Left renal pelvis (tissue), 4 donors: ENCODE measurements at places on chromosomes 12 and 14. TPM values are rescaled to one million over a fixed set of nuclear protein-coding genes. Genes with fewer than 3 reads are reported as not detected.

GRCh38 chr14:63848890-63849289, 3.9 kb upstream of the SYNE2 start:
- no peak for DNase-seq

GRCh38 chr12:57694459-57695019, 607 bp downstream of the OS9 start:
- DNase-seq: no peak

DNA sequence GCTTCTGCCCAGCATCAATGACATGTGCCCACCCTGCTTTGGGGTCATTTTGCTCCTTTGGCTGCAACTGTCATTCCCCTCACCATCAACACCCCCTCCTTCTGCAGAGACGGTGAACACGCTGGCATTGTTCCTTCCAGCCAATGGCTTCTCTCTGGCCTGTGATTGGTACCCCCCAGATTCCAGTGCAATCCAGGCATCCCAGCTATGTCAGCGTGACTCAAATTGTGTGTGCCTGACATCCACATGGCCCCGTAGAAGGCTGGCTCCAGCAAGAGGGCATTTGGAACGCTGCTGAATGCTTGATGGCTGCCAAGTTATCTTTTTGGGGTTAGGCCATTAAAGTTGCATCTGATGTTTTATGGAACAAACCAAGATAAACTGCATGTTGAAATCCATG, 21.0 kb upstream of the CCND2 start:
- no peak for DNase-seq

DNA sequence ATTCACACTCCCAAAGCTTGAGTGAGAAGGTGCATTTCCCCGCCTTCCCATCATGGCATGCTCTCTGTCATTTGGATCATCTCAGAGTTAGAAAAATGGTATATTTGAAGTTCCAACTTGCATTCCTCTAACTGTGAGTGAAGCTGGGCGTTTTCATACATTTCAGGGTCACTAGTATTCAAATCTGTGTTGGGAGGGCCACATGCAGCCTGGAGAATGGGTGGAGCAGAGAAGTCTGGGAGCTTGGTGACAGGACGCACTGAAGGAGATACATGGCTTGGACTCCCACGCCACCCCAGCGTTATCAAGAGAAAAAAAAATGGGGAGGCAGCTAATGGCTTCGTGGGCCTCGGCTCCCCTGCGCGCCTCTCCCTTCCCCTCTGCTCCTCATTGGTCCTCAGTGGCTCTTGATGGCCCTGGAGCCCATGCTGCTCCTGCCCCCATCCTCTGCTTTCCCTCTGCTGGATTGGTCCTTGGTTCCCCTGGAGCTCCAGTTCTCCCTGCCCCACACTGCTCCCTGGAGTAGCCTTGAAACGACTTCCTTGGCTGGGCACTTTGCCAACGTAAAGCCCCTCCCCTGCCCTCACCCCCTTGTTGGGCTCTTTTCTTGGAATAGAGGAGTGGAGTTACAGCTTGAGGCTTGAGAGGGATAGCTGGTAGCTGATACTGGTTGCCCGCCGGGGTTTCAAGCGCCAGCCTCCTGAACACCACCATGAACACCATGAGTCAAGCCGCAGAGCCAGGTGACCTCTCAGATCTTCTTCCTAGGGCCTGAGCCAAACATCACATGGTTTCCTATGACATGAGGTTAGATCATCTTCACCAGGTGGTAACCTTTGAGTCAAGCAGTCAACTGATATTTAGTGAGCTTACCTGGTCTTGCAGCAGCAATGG, 139.6 kb downstream of the PRKCH start:
- no peak for DNase-seq

DNA sequence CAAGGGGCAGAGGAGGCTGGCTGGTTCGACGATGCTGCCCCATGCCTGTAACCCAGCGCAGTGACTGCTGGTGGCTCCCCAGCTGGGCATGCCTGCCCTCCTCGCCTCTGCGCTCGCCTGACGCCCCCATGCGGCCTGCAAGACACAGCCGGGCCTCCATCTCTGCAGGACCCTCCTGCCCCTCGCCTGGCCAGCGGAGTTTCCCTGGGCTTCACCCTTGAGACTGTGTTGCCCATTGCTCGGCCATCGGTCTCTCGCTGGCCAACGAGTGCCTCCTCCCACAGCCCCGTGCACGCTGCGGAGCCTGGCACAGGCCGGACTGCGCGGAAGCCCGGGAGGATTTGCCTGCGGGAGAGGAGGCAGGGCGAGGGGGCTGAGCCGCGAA, 17.6 kb downstream of the ASPG start:
- DNase-seq: no peak

- DNase-seq: no peak
Observed at GRCh38 chr14:61179061-61179690, 102.0 kb downstream of the TMEM30B start.

GRCh38 chr12:57149245-57149900, 2.0 kb upstream of the LRP1-AS start:
- DNase-seq: no peak

DNA sequence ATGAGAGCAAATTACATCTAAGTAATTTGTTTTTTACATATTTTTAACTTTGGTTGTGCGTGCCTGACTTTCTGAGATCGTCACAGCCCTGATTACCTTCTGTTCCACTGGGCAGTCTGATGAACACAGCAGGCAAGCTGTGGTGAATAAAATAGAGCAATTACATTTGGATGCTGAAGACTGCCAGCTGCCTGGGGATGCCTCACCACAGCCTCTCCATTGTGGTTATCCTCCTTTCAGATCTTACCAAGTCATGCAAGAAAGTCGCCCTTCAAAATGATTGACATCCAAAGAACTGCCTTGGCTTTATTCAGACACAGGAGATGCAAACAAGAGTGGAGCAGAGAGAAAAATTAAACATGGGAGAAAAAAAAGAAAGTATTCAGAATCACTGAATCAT, 456.6 kb upstream of the TMPO start:
- DNase-seq: no peak

GRCh38 chr14:105187935-105188524, 6.9 kb upstream of the NUDT14 start:
- DNase-seq: no peak

- no peak for DNase-seq
Observed at GRCh38 chr12:88445705-88446394, 134.4 kb downstream of the KITLG start.

GRCh38 chr12:59742841-59743240, 147.0 kb downstream of the SLC16A7 start:
- no peak for DNase-seq

- DNase-seq: no peak
Observed at GRCh38 chr12:88556213-88556774, 24.0 kb downstream of the KITLG start.

- no peak for DNase-seq
Observed at GRCh38 chr12:65613692-65614091, 210.6 kb upstream of the HMGA2 start.

- no peak for DNase-seq
Observed at GRCh38 chr14:49114161-49114893, 471.9 kb downstream of the RPS29 start.

- no peak for DNase-seq
Observed at GRCh38 chr12:78308701-78309100, 478.0 kb downstream of the NAV3 start.

GRCh38 chr14:34254031-34254430, 208.0 kb downstream of the SPTSSA start:
- DNase-seq: no peak

DNA sequence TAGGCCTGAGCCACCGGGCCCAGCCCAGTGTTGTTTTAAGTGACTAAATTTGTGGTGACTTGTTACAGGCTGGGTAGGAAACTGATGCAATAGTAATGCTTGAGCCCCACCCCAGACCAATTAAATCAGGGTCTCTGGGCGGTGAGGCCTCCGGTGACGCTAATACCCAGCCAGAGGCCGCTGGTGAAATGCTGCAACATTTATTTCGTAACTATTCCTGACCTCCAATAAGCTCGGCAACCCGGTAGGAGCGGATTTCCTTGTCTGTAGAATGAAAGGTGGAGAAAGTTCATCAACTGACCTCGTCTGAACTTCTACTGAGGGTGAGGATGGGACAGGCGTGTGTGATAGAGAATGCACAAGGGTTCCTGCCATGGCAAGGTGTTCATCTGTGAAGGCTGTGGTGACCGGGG, 42.3 kb downstream of the FZD10 start:
- no peak for DNase-seq

GRCh38 chr12:128891856-128892255, 38.6 kb downstream of the GLT1D1 start:
- no peak for DNase-seq

- DNase-seq: peak; percentile 82
Observed at GRCh38 chr12:52010152-52010622, 3.4 kb downstream of the TAMALIN start.

DNA sequence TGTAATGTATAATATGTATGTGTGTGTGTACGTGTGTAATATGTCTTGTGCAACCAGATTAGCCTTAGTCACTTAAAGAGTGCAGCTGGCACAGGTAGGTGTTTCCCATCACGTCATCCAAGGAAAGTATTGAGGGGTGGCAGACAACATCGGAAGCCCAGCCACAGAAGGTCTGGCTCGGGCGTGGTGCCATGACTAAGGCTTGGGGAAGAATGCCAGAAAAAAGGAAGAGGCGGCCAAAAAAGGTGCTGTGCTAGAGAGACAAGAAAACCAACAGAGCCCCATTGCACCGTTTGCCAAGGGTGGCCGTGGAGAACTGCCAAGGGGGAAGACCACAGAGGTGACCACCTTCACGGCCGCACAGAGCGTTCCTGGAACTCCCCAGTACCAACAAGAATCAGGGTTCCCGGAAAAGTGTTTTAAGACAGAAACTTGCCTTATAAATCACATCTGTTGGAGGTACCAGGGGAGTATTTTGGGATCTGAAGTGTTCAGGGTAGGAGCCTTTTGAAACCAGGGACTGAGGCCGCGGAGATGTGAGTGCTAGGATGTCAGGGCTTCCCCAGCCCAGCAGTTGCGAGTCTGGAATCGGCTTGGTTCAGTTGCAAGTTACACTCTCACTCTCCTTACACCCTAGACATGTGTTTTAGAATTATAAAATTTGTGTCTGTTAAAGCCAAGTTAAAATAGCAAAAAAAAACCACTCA, 131.2 kb upstream of the DYRK2 start:
- no peak for DNase-seq

GRCh38 chr12:65949971-65950370, 125.7 kb downstream of the HMGA2 start:
- no peak for DNase-seq

- DNase-seq: no peak
Observed at GRCh38 chr12:76402259-76402658, 54.0 kb upstream of the BBS10 start.

DNA sequence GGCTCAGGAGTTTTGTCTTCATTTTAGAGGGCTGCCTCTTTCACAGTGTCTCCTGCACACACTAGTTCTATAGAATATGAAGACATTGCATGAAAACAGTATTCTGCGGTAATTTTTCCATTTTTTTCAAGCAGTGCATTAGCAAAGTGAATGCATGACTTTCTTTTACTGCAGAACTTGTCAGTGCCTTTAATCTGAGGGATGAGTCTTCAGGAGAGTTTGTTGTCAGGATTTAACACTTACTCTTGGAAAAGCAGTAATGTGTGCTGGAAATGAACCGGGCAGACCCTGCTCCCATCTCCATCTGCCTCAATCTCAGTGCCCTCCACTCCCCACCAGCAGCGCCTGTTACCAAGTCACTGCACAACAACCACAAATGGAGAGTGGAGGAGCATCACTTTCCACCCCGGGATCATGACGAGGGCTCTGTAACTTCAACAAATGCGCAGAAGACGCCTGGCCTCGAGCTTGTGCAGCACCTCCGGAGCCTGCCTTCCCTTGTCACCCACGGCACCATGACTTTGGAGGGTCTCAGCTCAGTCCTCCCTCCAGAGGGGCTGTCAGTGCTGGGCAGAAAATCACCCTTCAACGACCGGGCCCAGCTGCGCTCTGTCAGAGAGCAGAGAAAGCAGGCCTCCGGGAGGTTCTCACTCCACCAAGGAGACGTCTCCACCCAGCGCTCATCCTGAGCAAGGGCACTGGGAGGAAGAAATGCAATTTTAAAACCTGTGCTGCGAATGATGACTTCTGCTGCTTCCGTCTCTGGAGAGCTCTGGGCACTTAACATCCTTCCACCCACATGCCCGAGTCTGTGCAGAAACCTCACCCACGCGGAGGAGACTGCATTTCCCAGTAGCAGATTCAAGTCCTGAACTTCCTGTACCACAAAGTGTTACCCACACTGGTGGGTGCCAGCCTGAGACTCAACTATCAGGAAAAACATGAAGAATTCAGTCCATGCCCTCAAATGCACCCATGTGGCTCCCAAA, 255.7 kb downstream of the ADGRD1 start:
- DNase-seq: no peak

- DNase-seq: no peak
Observed at GRCh38 chr14:95597784-95598211, 62.9 kb downstream of the GLRX5 start.

The CLBA1 gene
- 27.9 TPM for polyA plus RNA-seq

The ALX1 gene
- 25.5 TPM for polyA plus RNA-seq

The IGF1 gene
- 26.9 TPM for polyA plus RNA-seq

The SMARCC2 gene
- polyA plus RNA-seq: 137 TPM

The LPAR5 gene
- 1.7 TPM for polyA plus RNA-seq

The RDH12 gene
- 0.42 TPM for polyA plus RNA-seq

The IL26 gene
- polyA plus RNA-seq: not detected

The OASL gene
- polyA plus RNA-seq: 0.63 TPM

The TAS2R43 gene
- not detected for polyA plus RNA-seq

The TMEM19 gene
- polyA plus RNA-seq: 36.8 TPM

The GUCY2C gene
- polyA plus RNA-seq: 0.32 TPM

The TAS2R13 gene
- polyA plus RNA-seq: 0.09 TPM

The APOF gene
- not detected for polyA plus RNA-seq

The FAM186B gene
- polyA plus RNA-seq: 1.1 TPM
